ENCODE measurements at places on chromosomes 3 and 15.

GRCh38 chr15:32766101-32766500 is 48.3 kb downstream of the GREM1 start:
- DNase-seq = no peak

DNA sequence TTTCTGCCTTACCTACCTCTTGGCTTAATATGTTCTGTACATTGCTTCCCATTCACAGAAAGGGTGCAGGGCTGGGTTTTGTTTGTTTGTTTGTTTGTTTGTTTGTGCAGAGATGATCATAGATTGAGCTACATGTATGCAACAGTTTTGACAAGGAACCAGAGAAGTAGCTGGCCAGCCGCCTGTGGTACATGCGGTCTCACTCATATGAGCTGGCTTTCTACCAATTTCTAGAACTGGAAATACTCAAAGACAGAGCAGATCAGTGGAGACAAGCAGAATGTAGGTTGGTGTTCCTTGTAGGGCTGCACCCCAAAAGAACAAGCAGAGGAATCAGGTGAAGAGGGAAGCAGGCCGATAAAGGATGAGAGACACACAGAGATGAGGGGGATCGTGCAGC is 502.7 kb downstream of the SOX2 start:
- DNase-seq = no peak

DNA sequence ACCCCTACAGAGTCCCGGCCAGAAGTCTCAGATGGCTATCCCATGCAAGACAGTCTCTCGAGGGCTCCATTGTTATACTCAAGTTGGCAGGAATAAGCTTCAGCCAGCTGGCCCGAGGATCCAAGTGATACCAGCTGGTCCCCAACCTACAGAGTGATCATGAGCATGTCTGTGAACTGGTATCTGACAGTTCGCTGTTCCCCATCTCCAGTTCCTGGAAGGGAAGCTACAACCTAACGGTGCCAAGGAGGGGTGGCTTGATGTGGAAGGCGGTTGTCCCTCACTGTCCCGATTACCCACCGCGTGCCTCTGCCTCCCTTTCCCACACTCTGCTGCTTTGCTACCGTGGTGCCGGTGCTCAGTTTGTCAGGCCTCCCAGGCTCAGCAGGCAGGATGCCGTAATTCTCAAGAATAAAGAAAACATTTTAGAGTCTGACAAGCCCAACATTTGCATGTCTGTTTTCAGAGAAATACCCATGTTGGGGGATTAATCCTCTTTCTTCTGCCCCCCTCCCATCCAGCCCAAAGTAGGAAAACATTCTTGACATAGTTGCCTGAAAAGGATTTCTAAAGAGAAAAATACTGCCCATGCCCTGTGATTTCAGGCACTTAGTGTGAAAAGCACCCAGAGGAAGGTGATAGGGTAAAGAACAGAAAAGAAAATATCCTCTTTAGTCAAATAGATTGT is 49.4 kb upstream of the HES1 start:
- DNase-seq = no peak

- DNase-seq = no peak
Observed at GRCh38 chr15:45200799-45201556, 13.2 kb upstream of the SHF start.

DNA sequence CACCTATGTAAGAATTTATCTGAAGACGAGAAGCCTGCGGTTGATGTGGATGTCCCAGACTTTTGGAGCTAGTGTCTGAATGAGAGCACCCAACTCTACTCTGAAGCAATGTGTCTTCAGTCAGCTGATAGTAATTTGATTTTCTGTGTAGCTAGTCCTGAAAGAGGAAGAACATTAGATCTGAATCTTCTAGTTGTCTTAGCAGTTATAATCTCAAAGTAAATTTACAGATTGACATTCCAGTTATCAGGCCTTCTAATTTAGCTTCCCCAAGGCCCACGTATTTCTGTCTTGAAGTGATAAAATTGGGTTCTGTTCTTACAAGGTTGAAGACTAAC is 1.5 kb downstream of the TCAIM start:
- no peak for DNase-seq

DNA sequence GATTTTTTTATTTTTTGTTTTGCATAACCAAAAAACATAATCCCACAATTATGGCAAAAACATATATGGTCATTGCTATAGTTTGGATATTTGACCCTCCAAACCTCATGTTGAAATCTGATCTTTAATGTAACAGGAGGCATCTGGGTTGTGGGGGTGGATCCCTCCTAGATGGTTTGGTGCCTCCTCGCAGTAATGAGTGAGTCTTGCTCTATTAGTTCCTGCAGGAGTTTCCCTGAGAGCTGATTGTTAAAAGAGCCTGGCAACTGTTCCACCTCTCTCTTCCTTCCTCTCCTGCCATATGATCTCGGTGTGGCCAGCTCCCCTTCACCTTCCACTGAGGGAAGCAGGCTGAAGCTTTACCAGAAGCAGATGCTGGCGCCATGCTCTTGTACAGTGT is 33.2 kb upstream of the TRIM59 start:
- DNase-seq = no peak

- no peak for DNase-seq
Observed at GRCh38 chr3:86961297-86961696, 29.7 kb downstream of the VGLL3 start.

- no peak for DNase-seq
Observed at GRCh38 chr15:65910341-65910740, 41.0 kb downstream of the RAB11A start.

DNA sequence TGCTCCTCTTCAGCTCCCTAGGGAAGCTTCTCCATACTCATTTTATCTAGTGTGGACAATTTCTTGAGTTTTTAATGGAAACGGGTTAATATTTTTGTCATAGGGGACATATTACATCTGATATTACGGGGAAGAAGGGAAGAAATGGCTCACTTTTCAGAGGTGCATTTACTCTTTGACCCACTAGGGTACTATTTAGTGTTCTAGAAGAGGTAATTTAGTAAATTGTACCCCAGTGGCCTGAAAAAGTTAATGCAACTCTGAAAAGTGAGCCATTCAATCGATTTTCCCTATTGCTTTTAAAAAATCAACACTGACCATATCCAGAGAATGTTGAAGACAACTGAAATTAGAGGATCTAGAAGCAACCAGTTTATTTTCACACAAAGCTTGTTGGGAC is 71.2 kb downstream of the MAP2K5 start:
- no peak for DNase-seq

- DNase-seq = no peak
Observed at GRCh38 chr3:172704001-172704400, 6.9 kb downstream of the NCEH1 start.

DNA sequence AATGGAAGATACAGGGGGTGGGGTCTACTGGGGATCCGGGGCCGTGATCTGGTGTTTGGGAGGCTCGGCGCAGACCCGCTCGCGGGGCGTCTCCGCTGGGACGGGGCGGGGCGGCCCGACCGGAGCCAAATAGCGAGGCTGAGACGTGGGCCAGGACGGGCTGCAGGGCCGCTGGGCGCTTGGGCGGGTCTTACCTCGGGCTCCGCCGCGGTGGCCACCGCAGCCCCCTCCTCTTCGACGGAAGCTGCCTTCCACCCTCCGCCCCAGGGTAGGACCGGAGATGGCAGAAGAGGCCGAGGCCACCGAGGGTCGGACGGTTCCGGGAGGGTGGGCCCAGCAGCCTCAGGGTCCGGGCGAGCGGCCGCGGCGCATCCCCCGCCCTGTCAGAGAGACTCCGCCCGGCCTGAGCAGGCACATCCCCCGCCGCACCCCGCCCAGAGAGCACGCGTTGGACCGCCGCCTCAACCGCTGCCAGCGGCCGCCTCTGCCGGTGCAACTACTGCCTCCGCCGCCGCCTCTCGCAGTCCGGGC is 399 bp downstream of the MYO9A start:
- DNase-seq = peak; percentile 39

GRCh38 chr3:100769693-100770092 is 60.4 kb downstream of the TFG start:
- no peak for DNase-seq

DNA sequence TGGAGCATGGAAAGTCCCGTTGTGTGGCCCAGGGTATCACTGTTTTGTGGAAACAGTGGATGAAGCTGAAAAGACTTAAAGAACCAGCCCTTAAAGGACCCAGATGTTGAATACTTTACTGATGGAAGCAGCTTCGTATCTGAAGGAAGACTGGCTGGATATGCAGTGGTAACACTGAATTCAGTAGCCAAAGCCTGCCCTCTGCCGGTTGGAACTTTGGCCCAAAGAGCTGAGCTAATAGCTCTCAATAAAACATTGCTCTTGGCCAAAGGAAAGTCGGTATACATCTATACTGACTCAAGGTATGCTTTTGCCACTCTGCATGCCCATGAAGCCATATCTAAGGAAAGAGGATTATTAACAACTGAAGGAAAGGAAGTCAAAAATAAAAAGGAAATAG is 885.4 kb downstream of the PDCD6IP start:
- DNase-seq = no peak

GRCh38 chr3:82143661-82144412 is 382.4 kb upstream of the GBE1 start:
- no peak for DNase-seq

DNA sequence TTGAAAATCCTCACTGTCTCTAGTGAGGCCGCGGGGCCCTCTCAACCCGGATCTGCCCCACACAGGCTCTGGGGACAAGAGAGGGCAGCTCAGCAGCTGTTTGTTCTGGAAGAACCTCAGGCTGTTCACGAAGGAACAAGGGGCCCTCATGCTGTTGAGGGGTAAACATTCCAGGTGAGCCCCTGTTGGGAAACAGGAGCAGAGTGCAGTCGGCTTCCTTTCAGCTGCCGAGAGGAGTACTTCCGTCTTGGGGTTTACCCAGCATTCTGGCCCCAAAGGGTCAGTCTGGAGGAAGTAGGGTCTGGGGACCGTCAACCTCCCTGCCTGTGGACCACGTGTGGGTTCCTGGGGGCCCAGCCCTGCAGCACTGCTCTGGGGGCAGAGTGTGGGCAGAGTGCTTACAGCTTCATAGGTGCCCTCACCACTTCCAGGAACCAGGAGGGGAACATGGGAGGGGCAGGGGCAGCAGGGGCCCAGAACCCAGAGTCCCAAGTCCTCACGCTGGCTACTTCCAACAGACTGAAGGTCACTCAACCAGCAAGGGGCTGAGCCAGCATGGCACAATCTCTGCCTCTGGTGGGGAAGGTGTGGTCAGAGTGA is 49.2 kb upstream of the CTSH start:
- DNase-seq = no peak

- DNase-seq = no peak
Observed at GRCh38 chr15:40045572-40046217, 6.7 kb upstream of the SRP14 start.

DNA sequence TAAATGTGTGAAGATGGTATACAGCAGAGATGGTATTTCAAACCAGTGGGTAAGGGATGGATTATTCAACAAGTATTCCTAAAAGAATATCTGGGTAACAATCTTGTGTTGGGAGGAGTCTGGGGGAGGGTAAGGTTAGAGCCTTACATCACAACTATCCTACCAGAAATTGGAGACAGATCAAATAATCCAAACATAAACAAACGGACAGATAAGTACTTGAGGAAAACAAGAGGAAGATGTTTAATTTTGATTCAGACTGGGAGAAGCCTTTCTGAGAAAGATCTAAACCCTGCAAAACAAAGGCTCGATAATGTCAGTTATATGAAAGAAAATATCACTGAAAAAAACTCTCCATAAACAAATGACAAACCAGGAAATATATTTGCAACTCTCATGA is 77.9 kb downstream of the SLC9A9 start:
- DNase-seq = no peak

- DNase-seq = no peak
Observed at GRCh38 chr15:50137330-50137761, 18.3 kb upstream of the ATP8B4 start.

GRCh38 chr15:55742927-55743728 is at the start of gene PRTG:
Gene PRTG, minus strand, starts transcription at chr15:55743152. Its CDS starts 221 bp downstream, at chr15:55742931.
- peak; percentile 41 for DNase-seq

DNA sequence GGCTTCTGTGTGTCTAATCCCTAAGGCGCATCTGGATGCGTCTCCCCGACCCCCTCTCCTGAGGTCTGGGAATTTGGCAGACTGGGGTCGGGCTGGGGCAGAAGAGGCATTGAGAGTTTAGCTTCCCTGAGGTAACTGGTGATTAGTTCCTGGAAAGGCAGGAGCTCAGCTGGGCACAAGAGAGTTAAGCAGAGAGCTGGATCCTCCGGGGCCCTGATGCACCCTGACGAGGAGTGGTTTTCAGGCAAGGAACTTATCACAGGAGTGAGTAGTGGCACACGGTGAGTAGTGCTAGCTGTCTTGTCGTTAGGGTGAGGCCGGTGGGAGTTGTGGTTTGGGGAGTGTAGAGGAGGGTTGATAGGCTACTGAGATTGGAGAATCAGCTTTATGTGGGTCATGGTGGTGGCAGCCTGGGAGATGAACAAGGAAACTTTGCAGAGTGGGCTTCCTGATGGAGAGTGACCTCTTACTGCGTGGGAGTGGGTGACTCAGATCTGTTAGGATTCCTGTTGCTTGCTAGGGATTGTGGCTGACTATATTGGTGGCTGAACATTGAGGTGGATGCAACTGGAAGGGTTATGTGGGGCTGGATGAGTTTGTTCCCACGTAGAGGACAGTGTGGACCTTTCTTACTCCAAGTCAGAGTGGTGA is 897 bp downstream of the RAD54L2 start:
- peak; percentile 32 for DNase-seq

DNA sequence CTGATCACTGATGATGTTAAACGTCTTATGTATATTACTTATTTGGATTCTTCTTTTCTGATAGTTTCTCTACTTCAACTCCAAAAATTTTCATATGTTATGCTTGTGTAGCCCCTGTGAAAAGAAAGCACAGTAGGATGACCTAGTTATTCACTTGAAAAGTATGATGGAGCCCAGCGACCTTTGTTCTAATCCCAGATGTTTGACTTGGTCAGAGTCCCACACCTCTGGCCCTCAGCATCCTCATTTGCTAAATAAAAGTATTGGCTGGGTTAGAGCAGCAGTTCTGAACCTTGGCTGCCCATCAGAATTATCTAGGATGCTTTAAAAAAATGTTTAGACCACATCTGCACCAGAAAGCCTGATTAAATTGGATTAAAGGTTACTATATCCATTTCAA is 173.7 kb downstream of the ATG7 start:
- no peak for DNase-seq

DNA sequence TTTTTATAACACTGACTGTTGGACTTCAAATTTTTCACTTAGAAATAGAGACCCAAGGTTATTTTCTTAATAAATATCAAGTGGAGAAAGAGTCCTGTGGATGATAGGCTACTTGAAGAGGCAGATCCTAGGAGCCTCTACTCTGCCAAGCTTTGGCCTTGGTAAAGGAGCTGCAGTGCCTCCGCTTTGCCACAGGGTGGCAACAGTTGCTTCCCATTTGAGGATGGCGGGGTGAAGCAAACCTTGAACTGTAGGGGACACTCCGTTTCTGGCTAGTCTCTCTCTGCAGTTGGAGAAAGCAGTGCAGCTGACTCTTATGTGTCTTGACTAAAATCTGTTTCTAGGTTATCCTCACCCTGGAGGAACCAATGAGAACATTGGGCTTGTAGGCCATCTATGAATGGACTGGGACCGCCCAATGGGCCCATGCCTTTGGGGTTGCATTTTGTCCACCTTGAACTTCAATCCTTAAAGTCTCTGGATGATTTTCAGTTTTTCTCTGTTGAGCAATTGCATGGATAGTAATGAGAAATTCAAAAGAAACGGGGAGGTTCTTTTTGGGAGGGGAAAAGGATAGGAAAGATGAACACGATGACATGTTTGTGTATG is 9.8 kb downstream of the SCG5 start:
- DNase-seq = peak; percentile 58

- DNase-seq = no peak
Observed at GRCh38 chr15:95302809-95303208, 1027.7 kb upstream of the NR2F2 start.
